Stimulated activated CD8-positive, alpha-beta memory T cell treated with anti-CD3 and anti-CD28 coated beads, Interleukin-12 subunit alpha, Interleukin-12 subunit beta, amount 100 ng/mL, for 4 hours (primary cell): ENCODE measurements at places on chromosomes 16 and 17.

GRCh38 chr16:71883168-71883848 is 674 bp downstream of the ZNF821 start:
- DNase-seq: peak; percentile 56

DNA sequence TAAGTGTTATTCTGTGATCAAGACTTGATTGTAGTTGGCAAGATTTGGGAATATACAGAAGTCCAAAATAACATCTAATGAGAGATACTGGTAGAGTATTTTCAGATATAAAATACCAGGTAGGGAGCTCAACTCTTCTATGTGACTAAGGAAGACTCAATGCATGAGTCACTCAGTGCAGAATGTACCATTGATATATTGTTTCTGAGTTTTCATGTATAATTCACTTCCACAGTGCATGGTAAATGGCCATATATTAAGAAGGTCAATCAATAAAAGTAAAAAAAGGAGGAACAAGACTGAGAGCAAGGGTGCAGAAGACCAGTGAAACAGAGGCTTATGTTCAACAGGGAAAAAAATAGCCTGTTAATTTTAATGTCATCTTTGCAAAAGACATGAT is 1387.9 kb downstream of the CDH8 start:
- DNase-seq: no peak

GRCh38 chr17:45228763-45229539 is 7.3 kb downstream of the FMNL1 start:
- peak; percentile 79 for DNase-seq

- no peak for DNase-seq
Observed at GRCh38 chr17:72952641-72953315, 139.7 kb downstream of the SLC39A11 start.

- no peak for DNase-seq
Observed at GRCh38 chr16:85798901-85799496, 345 bp downstream of the EMC8 start.

GRCh38 chr17:78623541-78623940 is 46.3 kb upstream of the DNAH17 start:
- DNase-seq: no peak

- no peak for DNase-seq
Observed at GRCh38 chr17:37541880-37542660, 52.4 kb downstream of the DUSP14 start.

GRCh38 chr17:60720763-60721531 is 43.3 kb downstream of the BCAS3 start:
- no peak for DNase-seq

GRCh38 chr17:16912021-16912962 is 59.6 kb downstream of the TNFRSF13B start:
- no peak for DNase-seq

DNA sequence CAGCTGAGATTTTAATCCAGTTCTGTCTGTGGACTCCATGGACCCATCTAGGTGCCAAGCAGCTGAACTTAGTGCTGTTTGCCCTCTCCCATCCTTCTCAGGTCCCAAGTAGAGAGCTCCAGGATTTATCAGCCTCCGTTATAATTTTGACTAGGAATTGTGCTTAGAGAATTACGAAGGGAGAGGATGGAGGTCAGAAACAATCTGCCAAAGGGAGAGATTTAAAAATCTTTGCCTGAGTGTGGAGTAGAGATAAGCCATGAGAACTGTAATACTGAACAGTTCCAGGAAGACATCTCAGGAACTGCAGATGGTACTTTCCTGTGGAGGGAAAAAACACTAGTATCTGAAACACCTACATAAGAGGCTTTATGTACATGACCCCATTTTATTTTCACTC is 27.0 kb downstream of the CEP95 start:
- no peak for DNase-seq

- no peak for DNase-seq
Observed at GRCh38 chr17:32143527-32143870, 1.2 kb downstream of the RHOT1 start.

DNA sequence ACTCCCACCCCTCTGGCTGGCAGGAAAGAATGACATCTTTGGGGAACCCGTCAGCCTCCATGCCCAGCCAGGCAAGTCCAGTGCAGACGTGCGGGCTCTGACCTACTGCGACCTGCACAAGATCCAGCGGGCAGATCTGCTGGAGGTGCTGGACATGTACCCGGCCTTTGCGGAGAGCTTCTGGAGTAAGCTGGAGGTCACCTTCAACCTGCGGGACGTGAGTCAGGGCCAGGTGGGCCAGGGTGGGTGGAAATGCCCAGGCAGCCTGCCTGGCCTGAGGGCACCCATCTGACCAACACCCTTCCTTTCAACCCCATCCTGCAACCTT is 8.1 kb upstream of the DCAF7 start:
- DNase-seq: no peak

GRCh38 chr16:351804-352520 is 561 bp downstream of the AXIN1 start:
- DNase-seq: no peak

GRCh38 chr16:22141767-22142166 is 20.5 kb upstream of the SDR42E2 start:
- no peak for DNase-seq

DNA sequence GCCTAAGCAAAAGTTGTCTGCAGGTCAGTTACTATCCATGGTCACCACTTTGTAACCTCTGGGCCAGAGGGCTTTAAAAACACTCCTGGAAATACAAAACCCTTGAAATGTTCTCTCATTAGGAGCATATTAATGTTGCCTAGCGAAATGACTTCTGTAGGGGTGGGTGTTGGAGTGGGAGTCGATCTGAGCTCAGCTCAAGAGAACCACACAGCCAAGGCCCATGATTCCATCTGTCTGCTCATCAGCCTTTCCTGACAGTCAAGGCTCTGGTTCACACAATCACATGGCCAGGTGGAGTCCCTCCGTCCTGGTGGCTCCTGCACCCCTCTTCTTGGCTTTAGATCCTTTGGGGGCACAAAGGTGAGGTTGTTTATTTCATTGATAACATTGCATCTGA is 26.7 kb downstream of the RCVRN start:
- DNase-seq: no peak

- no peak for DNase-seq
Observed at GRCh38 chr16:79593754-79594153, 6.8 kb downstream of the MAF start.

DNA sequence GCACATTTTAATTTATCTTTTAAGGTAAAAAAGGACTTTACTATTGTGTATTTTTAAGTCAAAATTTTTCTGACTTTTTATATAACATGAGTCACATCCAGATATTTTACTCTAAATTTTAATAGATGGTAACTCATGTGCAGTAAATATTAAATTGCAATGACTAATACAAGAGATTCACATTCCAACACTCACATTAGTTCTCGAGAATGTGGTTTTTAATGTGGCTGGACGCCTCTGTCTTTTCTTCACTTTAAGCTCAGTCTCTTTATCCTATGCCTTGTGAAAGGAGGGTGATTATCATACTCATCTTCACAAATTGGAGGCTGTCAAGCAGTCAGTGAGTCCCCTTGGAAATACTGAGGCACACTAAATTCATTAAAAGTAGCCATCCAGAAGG is 315.6 kb downstream of the HS3ST3B1 start:
- no peak for DNase-seq

- DNase-seq: no peak
Observed at GRCh38 chr17:17350491-17351355, 47.5 kb downstream of the NT5M start.

DNA sequence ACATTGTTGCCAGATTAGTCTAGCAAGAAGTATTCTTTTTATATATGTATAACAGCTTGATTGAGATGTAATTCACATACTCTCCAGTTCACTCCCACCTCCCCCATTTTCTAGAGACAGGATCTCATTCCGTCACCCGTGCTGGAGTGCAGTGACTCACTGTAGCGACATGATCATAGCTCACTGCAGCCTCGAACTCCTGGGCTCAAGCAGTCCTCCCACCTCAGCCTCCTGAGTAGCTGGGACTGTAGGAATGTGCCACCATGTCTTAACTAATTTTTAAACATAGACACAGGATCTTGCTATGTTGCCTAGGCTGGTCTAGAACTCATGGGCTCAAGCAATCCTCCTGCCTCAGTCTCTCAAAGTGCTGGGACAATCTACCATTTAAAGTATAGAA is 3.3 kb upstream of the RSAD1 start:
- no peak for DNase-seq

DNA sequence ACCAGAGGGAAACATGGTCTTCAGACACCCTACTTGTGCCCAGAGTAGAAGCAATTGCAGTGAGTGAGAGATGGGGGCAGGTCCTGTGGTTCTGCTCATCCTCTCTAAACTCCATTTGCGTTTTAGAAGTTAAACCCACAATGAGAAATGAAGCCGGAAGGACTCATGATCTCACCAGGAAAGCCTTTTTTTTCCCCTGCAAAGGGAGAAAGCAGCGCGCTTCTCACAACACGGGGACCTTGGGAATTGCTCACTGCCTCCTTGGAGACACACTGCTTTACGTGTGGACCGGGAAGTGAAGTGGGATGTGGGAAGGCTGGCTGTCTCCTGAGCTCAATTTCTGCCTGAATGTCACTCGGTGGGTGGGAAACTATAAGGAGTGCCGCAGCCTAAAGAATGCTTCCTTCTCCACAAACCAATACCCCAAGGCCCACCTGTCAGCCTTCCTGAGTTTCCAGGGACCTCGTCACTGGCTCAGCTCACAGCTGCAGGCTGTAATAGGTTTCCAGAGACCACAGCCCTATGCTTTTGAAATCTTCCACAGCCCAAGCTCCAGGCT is 365.4 kb downstream of the XYLT1 start:
- DNase-seq: no peak

DNA sequence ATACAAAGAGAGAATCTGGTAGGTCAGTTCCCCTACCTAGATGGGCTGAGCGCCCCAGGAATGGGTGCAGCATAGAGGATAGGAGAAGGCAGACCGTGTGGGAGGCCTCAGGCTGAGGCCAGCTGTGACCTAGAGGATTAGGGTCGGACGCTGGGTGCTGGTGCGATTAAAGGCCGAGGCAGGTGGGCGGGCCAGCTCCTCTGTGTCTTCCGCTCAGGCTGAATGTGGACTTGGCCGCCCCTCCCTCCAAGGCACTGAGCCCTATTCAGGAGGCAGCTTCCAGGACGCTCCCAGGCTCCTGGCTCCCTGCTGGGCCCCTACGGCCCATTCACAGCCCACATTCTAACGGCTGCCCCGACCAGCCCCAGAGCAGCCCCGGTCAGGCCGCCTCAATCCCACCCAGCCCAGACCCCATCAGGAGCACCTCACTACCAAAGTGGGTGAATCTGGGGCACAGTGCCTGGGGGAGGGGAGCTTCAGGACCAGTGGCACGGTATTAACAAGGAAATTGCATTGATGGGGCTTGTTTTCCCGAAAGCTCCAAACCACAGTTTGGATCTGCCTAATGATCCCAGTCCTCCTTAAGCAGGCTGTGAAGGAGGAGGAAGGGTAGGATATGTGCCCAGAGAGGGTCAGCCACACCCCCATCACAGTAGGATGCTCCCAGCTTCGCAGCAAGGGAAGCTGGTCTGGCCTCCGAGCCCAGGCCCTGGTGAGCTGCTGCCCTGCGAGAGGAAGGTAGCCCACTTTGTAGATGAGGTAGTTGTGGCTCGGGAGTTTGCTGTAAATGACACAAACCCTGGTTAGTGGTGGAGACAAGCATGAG is 14.5 kb downstream of the RHBDL3 start:
- DNase-seq: no peak

GRCh38 chr17:63682441-63682840 is 17.5 kb downstream of the LIMD2 start:
- DNase-seq: no peak

DNA sequence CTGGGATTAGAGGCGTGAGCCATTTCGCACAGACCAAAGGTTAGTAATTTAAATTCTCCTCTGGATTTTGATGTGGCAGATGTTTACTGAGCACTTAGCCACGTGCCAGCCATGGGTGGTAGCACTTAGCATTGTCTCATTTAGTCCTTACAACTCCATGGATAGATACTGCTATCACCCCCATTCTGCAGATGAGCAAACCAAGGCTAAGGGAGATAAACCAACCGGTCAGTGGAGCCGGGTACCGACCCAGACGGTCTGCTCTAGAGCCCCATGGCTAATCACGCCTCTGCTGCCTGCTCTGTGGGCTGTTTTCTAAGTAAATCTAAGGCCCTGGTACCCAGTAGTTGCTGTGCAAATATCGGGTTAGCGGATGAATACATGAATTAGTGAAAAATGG is 12.6 kb upstream of the ADGRG1 start:
- DNase-seq: no peak

DNA sequence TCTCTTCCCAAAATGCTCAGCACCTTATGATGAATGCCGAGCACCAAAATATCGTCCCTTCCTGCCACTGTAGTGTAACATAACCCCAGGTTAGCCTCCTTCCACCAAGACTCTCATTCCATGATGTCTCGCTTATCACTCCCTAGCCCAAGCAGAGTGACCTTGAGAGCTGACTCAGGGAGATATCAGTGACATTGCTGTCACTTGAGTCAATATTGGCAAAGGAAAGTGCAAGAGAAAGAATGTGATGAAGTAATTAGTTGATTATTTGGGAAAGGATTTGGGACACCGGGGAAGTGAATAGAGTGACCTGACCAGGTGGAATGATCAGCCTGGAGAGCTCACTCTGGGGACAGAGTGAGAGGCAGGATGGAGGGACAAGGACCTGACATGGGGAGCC is 2.6 kb upstream of the ANKFN1 start:
- DNase-seq: no peak

GRCh38 chr16:81779536-81780320 is 637 bp downstream of the PLCG2 start:
- no peak for DNase-seq

- DNase-seq: no peak
Observed at GRCh38 chr17:16878606-16879005, 93.3 kb downstream of the TNFRSF13B start.

- DNase-seq: no peak
Observed at GRCh38 chr17:20920815-20921199, 122.0 kb downstream of the USP22 start.

DNA sequence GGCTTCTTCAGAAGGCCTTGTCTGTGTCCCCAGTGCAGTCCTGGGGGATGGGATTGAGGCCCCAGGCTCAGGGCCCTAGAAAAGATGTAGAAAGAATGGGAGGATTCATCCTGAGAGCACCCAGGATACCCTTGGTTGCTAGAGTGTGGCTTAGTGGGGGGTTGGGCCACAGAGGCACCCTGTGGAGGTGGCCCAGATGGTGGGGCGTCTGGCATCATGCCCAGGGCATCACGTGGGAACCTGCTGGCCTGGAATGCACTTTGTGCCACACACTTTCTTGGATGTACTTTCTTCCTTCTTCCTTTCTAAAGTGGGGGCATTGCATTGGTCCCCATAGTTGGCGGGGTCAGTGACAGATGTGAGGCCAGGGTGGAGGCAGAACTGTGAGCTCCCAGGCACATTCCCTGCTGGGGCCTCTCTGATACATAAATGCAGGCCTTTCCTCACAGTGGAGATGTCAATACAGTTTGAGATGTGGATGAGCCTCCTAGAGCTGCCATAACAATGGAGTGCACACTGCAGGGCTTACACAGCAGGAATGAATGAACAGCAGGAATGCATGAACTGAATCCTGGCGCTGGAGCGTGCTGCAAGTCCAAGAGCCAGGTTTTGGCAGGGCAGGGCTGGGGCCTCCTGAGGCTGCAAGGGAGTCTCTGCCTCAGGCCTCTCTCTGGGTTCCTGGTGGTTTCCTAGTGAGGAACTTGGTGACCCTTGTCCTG is 43.3 kb downstream of the MGAT5B start:
- no peak for DNase-seq
